ENCODE measurements at places on chromosomes 1 and 21.

- no peak for DNase-seq
Observed at GRCh38 chr1:73475316-73475870, 722.6 kb downstream of the LRRIQ3 start.

GRCh38 chr21:42636520-42637266 lies 16.7 kb upstream of the PDE9A start:
- DNase-seq = no peak

- DNase-seq = no peak
Observed at GRCh38 chr1:29845910-29846309, 609.6 kb downstream of the PTPRU start.

GRCh38 chr1:243323491-243323890 lies 67.7 kb downstream of the SDCCAG8 start:
- no peak for DNase-seq

GRCh38 chr1:174999936-175000696 lies at the start of gene CACYBP:
Gene CACYBP, plus strand, starts transcription at chr1:174999947. Its CDS starts 234 bp downstream, at chr1:175000181.
- DNase-seq = no peak

GRCh38 chr1:207084701-207085180 lies 3.9 kb upstream of the C4BPB start:
- peak; percentile 64 for DNase-seq

DNA sequence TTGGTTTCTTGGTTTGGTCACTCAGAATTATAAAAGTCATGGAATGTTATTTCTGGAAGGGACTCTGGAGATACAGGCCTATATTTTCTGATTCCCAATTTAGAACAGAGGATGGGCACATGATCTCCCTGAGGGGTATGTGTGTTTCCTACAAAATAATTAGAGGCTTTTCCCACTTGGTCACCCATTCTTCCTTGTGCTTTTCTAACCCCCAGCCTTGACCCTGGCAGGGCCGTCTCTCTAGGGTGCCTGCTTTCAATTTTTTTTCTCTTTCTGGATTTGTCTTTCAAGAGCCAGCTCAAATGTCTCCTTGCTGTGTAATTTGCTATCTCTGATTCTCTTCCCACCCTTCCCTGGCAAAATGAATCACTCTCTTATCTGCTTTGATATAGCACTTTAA lies 131.9 kb downstream of the HLX start:
- no peak for DNase-seq

GRCh38 chr1:52444463-52444862 lies 40.1 kb downstream of the PRPF38A start:
- DNase-seq = no peak

GRCh38 chr1:3905953-3906671 lies 6.0 kb upstream of the C1orf174 start:
- no peak for DNase-seq

GRCh38 chr1:239633432-239633831 lies 247.1 kb downstream of the CHRM3 start:
- no peak for DNase-seq

- DNase-seq = no peak
Observed at GRCh38 chr21:44332965-44333364, 6.2 kb downstream of the CFAP410 start.

GRCh38 chr1:46302641-46303037 lies 777 bp downstream of the LRRC41 start:
- DNase-seq = no peak

DNA sequence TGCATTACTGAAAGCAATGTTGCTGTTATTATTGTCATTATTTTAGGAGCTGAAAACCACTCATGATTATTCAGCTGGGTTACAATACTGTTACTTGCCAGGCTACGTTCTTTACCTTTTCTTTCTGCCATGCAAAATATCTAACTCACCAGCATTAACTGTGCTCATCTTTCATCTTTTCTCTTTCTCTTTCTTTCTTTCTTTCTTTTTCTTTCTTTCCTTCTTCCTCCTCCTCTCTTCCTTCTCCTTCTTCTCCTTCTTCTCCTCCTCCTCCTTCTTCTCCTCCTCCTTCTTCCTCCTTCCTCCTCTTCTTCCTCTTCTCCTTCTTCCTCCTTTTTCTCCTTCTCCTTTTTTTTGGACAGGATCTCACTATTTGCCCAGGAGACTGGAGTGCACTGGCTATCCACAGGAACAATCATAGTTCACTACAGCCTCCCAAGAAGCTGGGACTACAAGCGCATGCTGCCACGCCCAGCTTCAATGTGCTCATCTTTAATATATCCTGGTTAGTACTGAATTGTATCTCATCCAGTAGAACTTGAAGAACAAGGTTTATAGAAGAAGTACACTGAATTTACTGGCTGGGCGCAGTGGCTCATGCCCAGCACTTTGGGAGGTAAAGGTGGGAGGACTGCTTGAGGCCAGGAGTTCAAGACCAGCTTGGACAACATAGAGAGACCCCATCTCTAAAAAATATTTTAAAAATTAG lies 6.9 kb upstream of the ZMYM4 start:
- DNase-seq = no peak

DNA sequence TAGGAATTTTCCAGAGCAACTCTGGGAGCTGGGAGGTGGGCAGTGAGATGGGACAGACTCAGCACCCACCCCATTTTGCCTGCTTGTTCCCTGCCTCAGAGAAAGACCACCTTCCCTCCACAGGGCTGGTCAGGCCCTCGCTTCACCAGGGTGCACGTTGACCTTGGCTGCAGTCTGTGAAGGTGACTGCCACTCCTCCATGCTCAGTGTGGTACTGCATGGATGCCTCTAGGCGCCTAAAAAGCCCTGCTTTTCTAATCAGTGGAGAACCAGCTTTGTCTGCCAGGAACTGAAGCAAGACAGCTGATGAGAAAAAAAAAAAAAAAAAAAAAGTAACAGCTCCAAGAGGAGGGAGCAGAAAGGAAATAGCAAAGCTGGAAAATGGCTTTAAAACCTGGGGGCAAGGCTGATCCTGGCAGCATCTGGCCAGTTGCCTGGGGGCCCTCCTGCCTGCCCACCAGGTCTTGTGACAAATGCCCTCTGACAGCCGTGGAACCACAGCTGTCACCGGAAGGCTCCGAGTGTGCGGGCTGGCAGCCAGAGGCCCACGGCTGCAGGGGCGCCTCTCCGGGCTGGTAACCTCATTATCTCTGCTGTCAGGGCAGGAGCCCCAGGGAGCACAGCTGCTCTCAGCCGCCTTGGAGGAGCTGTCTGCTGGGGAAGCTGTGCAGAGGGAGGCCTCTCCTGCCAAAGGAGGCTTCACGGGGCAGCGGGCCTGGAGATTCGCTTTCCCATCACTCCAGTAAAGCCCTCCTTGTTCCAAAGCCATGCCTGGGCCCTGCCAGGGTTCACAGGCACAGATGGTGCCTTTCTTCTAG lies 13.7 kb downstream of the KIAA1614 start:
- DNase-seq = no peak

- DNase-seq = no peak
Observed at GRCh38 chr1:41547781-41548560, 63.5 kb upstream of the EDN2 start.

- DNase-seq = no peak
Observed at GRCh38 chr1:79204779-79205479, 198.4 kb upstream of the ADGRL4 start.

GRCh38 chr1:247296599-247297180 lies 35.0 kb downstream of the ZNF496 start:
- DNase-seq = no peak

DNA sequence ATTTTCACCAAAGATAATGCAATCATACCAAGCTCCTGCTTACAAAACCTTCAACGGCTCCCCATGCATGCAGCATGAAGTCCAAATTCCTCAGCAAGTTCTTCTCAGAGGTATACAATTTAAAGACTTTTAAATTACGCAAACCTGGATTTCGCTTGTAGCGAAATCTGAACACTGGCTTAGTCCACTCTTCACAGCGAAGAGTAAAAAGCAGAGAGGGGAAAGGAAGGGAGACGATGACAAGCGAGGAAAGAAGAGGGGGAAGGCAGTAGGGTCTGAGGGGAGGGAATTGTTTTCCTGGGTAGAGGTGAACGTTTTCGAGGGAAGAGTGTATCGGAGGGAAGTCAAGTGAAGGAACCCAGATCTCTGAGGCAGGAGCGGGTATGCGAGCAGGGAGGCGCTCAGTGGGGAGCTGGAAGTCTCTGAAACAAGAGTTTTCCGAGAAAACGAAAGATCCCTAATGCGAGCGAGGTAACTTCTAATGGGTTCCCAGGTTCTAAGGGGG lies 790 bp downstream of the TESK2 start:
- no peak for DNase-seq

- DNase-seq = peak; percentile 4
Observed at GRCh38 chr1:197521118-197521739, 253.2 kb downstream of the CRB1 start.

- peak; percentile 32 for DNase-seq
Observed at GRCh38 chr1:156499842-156500542, 583 bp downstream of the MEF2D start.

- no peak for DNase-seq
Observed at GRCh38 chr1:243233908-243234307, 21.2 kb downstream of the CEP170 start.

- no peak for DNase-seq
Observed at GRCh38 chr1:212518188-212519054, 85.7 kb downstream of the NENF start.

- DNase-seq = no peak
Observed at GRCh38 chr1:43887748-43888147, 45.9 kb upstream of the ARTN start.

DNA sequence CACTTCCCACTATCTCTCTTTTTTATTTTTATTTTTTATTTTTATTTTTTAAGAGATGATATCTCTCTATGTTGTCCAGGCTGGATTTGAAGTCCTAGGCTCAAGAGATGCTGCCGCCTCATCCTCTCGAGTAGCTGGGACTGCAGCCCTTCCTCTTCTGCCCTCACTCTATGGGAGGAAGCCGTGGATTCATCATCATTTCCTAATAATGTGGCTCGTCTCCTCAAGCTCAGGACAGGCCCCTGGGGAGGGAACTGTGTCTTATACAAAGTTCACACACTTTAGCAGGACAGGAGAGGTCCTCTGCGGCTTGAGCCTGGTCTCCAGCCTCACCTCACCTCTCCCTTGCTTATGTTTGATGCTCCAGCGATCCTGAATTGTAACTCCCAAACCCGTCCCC lies 16.5 kb upstream of the IFFO2 start:
- DNase-seq = no peak

- DNase-seq = no peak
Observed at GRCh38 chr21:15768045-15768601, 38.3 kb downstream of the USP25 start.

GRCh38 chr1:14064649-14065442 lies 364.9 kb downstream of the PRDM2 start:
- no peak for DNase-seq

DNA sequence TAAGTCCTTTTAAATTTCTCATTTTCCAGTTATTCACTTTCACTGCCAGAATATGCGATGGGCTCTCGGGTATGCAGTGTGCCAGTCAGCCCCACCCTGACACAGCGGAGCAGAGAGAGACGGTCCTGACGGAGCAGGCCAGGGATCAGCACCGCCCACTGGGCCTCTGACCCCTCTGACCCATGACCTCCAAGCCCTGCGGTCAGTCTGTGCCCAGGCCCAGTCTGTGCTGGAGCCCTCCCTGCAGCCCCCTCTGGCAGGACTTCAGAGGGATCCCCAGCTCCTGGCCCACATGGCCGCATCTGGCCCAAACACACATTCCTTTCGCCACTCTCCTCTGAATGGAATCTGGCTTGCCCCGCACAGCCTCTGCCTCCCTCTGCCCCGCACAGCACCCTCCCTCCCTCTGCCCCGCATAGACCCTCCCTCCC lies 43.4 kb upstream of the COL6A2 start:
- no peak for DNase-seq

- no peak for DNase-seq
Observed at GRCh38 chr1:30737357-30738039, 14.1 kb upstream of the MATN1 start.

DNA sequence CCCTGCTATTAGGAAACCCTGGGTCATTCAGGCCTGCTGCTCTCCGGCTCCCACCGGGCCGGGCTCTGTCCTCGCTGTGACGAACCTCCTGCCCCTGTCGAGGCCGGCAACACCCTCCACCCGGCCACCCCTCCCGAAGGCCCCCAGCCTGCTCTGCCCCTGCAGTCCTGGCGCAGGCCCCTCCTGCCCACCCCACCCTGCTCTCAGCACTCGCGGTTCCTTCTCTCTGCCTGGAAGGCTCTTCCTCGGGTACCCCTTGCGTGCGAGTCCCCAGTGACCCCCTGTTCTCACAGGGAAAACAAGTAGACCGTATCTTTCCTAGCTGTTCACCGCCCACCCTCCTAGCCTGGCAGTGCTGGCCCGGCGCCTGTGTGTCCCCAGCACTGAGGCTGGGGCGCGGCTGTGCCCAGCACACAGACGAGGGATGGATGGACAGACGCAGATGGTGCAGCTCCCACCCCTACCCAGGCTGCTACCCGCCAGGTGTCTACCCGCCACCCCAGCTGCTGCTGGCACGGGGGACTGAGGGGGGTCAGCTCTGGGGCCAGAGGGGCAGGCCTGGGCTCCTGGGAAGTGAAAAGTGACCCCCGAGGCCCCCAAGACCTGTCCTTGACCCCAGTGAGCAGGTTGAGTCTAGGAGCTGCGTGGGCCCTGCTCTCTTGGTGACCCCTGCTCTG lies 3.1 kb upstream of the VWA1 start:
- no peak for DNase-seq

DNA sequence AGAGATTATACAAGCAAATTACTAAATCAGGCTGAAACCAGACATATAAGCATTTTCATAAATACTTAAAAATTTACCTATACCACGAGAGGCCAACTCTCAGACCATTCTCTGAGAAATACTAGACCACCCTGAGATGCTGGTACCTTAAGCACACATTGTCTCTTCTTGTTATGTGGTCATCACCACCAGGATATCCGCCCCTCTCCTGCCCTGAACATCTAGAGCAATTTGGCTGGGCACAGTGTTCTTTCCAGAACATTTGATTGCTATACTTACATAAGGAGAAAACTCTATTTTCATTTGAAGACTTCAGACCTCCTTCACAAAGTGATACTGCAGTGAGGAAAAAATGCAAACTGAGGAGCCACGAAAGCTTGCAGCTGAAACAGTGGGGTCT lies 36.2 kb upstream of the DUSP10 start:
- no peak for DNase-seq

- no peak for DNase-seq
Observed at GRCh38 chr1:31576201-31576669, at the start of gene TINAGL1. Gene TINAGL1, plus strand, starts transcription at chr1:31576515. Its CDS starts 634 bp downstream, at chr1:31577149.

GRCh38 chr21:45695086-45695485 lies 51.6 kb downstream of the PCBP3 start:
- DNase-seq = no peak
